Naive B cell (primary cell): ENCODE measurements at places on chromosomes 16 and 17. TPM values are rescaled to one million over a fixed set of nuclear protein-coding genes. Genes with fewer than 3 reads are reported as not detected.

KREMEN2 gene
- polyA plus RNA-seq = 4.4 TPM

TSPOAP1 gene
- polyA plus RNA-seq = 0.53 TPM

CBX4 gene
- 12.6 TPM for polyA plus RNA-seq

PRAC1 gene
- polyA plus RNA-seq = not detected

HOXB1 gene
- polyA plus RNA-seq = not detected

MLKL gene
- polyA plus RNA-seq = 3.3 TPM

CCP110 gene
- polyA plus RNA-seq = 8.1 TPM

PPM1E gene
- not detected for polyA plus RNA-seq

TNFRSF13B gene
- polyA plus RNA-seq = 16.2 TPM

NPIPA2 gene
- not detected for polyA plus RNA-seq

GFAP gene
- polyA plus RNA-seq = 0.75 TPM

KCNJ18 gene
- polyA plus RNA-seq = not detected

CAVIN1 gene
- not detected for polyA plus RNA-seq

PHLPP2 gene
- polyA plus RNA-seq = 4.0 TPM

IGFALS gene
- not detected for polyA plus RNA-seq

- no peak for DNase-seq
Observed at GRCh38 chr16:56605475-56605874, 2.9 kb upstream of the MT2A start.

DNA sequence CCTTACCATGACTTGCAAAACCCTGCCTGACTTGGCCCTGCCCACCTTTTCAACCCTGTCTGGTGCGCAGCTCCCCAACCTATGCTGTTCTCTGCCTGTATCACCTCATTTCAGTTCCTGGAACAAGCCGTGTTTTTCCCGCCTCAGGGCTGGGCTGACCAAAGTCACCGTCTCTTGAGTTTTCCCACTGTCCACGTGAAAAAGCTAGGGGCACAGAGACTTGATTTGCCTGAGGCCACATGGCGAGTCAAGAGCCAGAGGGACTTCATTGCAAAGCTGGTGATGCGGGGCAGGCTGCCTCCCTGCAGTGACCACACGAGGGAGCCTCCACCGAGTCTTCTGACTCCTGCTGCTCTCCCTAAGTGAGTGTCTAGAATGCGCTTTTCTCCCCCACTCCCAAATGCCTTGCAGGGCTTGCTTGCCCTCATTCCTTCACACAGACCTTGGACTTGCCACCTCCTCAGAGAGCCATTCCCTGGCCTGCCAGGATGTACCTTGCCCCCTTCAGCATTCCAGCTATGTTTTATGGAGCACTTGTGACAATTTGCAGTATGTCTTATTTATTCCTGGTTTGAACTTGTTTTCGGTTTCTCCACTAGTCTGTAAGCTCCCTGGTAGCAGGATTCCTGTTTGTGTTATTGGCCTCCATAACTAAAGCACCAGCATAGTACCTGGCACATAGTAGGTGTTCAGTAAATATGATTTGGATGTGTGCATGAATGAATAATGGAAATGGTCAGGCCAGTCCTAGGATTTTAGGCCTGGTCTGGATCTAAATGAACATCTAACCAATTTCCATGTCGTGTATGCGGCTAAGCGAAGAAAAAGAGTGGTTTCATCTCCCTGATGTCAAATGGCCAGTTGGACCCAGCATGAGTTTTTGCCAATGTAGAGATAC is 252.3 kb downstream of the SNX29 start:
- no peak for DNase-seq

DNA sequence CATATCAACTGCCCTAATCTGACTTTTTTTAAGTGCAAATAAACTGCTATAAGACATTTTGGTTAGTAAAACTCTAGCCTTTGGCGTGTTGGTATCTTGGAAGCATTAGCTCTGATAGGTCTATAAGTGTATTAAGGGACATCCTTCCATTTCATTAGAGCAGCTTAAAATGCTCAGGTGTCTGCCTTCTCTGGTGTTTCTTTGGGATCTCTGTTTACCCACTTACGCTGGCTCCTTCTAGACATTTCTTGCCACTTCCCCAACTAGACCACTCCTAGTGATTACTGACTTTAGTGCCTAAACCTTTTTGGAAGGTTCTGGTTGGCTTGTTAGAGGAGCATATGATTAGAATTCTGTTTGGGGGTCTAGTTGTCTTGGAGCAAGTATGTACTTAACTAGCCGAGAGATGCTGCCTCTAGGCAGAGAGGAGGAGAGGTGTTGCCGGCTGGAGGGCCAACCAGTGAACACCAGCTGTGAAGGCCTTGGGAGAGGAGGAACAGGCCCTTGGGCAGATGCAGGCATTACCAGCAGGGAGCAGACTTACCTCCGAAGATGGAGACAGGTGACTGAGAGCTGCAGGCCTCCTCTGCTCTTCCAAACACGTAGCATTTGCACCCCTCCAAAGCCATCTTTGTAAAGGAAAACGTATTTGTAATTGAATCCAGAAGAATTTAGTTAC is 15.2 kb upstream of the CLEC18C start:
- DNase-seq = no peak

GRCh38 chr16:14641926-14642325 is 9.2 kb downstream of the BFAR start:
- no peak for DNase-seq

GRCh38 chr16:79067600-79067999 is 532.9 kb downstream of the MAF start:
- DNase-seq = no peak

DNA sequence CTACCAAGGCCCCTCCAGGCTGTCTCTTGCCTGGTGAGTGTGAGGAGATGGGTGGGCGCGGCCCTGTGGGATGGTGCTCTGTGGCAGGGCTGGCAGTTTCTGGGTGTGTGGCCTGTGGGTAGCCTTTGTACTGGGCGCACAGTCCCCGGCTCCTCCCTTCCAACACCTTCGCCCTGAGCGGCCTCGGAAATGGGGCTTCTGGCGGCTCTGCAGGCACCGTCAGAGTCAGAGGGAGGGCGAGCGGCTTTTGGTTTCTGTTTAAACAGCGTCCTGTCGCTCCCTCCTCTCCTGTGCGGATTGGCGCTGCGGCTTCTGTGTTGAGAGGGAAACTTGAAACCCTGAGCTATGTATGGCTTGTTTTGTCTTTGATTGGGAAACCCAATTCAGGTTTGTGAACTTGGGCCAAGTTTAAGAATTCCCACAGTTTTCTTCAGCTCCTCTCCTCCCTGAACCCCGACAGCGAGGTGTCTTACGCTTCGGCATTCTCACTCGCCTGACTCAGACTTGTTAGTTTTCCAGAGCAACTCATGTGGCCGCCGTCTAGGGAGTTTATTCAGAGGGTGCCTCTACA is 8.3 kb upstream of the ZNF750 start:
- no peak for DNase-seq

- DNase-seq = no peak
Observed at GRCh38 chr16:57734308-57734924, 1.2 kb upstream of the KATNB1 start.

- no peak for DNase-seq
Observed at GRCh38 chr17:57597531-57598453, 147.3 kb downstream of the CCDC182 start.

DNA sequence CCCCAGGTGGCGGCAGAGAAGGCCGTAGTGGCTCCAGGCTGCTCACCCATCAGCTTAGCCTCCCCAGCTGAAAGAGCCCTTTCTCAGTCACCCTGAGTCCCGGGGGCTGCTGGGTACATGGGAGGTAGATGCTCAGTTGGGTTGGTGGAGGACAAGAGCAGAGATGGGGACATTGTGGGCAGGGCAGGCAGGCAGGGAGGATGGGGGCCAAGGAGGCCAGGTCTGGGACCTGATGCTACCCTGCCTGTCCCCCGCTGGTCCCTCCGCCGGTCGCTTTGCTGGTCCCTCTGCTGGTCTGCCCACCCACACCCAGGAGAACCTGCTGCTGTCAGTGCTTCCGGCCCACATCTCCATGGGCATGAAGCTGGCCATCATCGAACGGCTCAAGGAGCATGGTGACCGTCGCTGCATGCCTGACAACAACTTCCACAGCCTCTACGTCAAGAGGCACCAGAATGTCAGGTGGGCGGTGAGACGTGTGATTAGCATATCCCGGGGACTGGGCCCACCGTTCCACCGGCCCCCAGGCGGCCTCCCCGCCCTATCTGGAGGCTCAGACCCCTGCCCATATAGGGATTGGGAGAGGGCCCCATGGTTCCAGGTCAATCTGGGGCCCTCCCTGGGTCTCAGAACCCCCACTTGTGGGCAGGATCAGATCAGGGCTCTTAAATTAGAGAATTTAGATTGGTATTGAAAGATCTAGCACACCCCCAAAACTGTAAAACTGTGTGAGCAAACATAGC is 26.9 kb downstream of the ADCY7 start:
- no peak for DNase-seq

DNA sequence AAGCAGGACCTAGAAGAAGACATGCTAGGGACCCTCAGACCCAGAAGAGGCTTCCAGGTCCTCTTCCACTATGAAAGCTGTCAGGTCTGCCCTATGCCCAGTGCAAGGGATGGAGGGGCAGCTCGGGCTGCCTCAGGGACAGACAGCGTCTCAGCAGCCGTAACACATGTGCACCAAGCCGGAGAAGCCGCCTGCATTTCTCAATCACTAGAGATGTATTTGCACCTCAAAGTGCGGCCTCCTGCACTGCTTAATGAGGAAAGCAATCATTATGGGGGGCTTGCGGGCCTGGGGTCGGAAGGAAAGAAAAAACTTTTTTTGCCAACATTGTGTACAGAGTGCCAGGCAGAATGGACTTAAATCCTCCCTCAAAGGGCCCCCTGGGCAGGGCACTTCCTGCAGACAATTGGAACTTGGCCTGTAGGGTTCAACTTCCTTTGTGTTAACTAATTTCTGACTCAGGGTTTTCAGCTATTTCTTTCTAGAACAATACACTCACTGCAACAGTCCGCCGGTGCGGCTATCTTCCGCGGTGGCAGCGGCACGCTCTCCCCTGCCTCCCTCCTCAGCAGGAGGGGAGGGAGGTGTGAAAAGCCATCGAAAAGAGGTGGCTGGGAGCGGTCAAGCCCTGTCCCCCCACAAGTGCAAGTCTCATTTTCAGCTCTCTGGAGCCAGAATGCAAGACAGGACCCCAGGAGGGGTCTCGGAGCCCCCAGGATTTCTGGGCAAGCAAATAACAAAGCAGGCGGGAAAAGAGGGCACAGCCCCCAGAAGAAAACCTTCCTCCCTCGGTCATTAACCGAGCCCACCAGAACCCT is 101.2 kb downstream of the ZNF423 start:
- no peak for DNase-seq

GRCh38 chr17:67276075-67276474 is 31.1 kb upstream of the HELZ start:
- DNase-seq = no peak

DNA sequence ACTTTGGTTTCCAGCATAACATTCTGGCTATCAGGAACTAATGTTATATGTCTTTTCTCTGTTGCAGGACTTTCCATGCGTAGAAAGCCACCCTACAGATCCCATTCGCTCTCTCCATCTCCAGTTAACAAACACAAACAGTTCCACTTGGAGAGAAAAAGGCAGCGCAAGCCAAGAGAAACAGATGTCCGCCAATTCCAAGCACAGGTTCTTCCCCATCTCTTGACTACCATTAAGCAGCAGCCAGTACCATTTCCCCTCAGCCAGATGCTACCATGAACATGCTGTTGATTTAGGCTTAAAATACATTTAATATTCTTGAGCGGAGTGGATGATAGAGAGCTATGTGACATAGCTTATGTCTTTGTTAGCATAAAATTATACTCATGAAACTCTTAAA is 22.4 kb downstream of the CEP95 start:
- DNase-seq = no peak

- DNase-seq = no peak
Observed at GRCh38 chr17:61160204-61160603, 239.4 kb upstream of the TBX2 start.

GRCh38 chr17:3809135-3809534 is 8.1 kb upstream of the ITGAE start:
- no peak for DNase-seq

GRCh38 chr17:40290629-40291280 is 3.1 kb downstream of the CDC6 start:
- peak; percentile 15 for DNase-seq

GRCh38 chr16:30663038-30663437 is 4.8 kb downstream of the FBRS start:
- DNase-seq = no peak

DNA sequence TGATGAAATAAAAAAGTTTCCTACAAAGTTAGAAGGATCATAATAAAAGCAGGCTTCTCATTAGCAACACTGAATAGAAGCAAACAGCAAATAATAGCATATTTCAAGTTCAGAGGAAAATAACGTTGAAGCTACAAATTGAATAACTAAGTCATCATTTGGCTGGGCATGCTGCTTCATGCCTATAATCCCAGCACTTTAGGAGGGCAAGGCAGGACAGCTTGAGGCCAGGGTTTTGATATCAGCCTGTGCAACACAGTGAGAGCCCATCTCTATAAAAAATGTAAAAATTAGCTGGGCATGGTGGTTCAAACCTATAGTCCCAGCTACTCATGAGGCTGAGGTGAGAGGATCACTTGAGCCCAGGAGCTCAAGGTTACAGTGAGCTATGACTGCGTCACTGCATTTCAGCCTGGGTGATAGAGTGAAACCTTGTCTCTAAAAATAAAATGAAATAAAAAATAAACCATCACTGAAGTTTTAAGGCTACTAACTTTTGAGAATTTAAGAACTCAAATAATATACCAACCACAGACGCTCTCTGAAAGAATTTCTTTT is 25.5 kb downstream of the NCOR1 start:
- no peak for DNase-seq

GRCh38 chr16:55834049-55834448 is 1.2 kb upstream of the CES1 start:
- DNase-seq = no peak

- no peak for DNase-seq
Observed at GRCh38 chr16:86881861-86882273, 303.5 kb downstream of the FOXL1 start.

DNA sequence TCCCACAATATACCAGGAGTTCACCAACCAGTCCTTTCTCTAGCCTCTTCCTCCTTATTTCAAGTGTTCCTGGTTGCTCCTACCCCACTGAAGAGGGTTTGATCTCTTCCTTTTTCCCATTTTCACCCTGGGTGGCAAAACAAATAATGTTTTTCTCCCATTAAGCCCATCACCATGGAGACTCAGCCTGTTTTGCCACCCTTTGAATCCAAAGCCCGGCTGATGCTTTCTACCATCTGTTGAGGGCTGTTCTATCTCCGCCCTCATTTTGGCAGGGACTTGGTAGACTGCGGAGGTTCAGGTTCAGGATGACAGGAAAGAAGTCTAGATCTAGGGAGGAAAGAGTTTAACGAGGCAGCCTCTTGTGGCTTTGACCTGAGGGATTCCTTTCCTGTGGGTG is 2.6 kb downstream of the DNAH2 start:
- no peak for DNase-seq

DNA sequence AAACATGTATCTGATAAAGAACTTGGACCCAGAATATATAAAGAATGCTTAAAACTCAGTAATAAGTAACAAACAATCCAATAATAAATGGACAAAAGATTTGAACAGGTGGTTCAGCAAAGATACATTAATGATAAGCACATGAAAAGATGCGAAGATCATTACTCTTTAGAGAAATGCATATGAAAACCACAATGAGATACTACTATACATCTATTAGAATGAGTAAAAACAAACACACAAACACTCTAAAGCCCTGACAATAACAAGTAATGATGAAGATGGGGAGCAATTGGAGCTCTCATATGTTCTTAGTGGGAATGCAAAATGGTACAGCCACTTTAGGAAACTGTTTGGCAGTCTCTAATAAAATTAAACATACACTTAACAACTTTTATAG is 29.1 kb downstream of the OSBPL7 start:
- no peak for DNase-seq
